ENCODE measurements at places on chromosomes 2 and 18.

GRCh38 chr18:76412010-76412817 is 82.8 kb downstream of the ZNF516 start:
- no peak for DNase-seq

DNA sequence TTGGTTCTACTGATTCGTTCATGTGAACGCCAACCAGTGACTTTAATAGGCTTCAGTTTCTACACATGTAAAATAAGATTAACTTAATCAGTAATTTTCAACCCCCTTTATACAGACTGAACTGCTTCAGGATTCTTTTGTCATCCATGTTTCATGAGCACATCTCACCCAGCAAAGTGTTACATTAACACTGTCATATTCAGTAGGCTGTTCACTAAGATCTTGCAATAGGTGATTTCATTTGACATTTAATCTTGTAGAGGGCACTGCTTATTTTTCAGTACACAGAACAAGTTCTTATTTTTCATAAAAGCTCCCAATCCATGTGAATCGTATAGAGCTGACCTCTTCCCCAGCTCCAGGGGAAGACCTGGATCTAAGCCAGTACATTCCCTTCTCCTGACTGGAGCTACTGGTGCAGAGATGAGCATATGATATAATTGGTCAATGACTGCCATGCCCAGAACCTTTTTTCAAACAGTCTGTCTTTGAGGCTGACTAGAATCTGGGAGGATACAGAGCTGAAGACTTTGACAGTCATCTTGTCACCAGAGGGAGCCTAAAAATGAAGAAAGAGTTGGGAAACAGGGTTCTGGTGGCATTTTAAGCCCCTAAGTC is 72.2 kb upstream of the CHRNA1 start:
- no peak for DNase-seq

- no peak for DNase-seq
Measured at GRCh38 chr2:38572167-38572566, 30.6 kb downstream of the HNRNPLL start.

DNA sequence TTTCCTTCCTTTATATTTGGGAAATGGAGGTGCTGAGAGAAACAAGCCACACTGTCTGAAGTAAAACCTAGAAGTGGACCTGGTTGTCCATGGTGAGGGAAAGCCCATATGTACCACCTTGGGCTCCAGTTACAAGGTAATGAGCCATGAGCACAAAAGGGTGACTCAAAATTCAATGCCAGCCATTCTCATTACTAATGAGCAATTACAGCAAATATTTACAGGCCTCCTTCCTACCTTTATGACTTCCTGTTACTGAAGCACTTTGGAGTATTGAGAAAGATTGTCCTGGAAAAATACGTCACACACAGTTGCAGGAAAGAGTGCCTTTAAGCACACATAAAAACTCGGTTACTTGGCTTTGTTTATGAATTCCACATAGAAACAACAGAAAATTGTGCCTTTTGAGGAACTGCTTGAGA is 9.1 kb downstream of the EPAS1 start:
- DNase-seq = no peak

DNA sequence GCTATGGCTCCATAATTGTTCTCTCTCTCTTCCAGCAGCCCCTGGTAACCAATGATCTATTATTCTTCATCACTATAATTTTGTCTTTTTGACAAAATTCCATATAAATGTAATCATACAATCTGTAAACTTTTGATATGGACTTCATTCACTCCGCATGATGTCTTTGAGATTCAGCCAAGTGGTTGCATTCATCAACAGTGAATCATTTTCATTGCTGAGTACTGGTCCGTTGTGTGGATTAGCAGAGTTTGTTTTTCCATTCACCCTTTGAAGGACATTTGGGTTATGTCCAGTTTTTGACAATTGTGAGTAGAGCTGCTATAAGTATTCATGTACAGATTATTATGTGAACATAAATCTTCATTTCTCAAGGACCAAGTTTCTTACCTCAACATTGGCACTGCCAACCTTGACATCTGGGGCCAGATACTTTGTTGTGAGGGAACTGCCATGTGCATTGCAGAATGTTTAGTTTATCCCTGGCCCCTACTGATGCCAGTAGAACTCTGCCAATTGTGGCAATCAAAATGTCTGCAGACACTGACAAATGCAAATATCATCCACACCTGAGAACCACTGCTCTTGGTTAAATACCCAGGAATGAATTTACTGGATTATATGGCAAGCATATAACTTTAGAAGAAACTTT is 48.4 kb upstream of the BCL2L11 start:
- no peak for DNase-seq

GRCh38 chr2:155730804-155731203 is 601.7 kb downstream of the NR4A2 start:
- no peak for DNase-seq

DNA sequence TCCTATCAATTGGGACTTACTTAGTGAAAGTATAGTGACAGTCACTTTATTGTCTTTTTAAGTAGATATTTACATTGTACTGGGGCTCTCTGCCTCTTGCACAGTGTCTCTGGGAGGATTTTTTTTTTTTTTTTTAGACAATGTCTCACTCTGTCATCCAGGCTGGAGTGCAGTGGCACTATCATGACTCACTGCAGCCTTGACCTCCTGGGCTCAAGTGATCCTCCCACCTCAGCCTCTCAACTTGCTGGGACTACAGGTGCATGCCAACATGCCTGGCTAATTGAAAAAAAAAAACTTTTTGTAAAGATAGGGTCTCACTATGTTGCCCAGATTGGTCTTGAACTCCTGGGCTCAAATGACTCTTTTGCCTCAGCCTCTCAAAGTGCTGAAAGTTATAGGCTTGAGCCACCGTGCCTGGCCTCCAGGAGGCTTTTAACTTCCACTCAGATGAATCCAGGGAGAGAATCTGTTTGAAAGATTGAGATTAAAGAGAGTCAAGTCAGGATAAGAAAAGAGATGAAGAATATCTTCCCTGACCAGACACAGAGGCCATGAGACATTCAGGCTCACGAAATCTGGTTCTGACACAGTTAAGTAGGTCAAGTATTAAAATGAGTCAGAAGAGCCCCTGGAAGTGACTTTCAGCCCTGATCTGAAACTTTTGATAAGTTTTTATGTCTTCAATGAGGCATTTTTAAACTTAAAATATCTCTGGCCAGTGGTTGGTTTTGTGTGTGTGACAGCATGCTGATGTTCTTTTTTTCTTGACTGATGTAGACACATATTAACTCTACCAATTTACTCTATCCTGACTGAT is 18.3 kb downstream of the ARHGEF33 start:
- no peak for DNase-seq

GRCh38 chr2:40244675-40245074 is 207.2 kb downstream of the SLC8A1 start:
- DNase-seq = no peak

DNA sequence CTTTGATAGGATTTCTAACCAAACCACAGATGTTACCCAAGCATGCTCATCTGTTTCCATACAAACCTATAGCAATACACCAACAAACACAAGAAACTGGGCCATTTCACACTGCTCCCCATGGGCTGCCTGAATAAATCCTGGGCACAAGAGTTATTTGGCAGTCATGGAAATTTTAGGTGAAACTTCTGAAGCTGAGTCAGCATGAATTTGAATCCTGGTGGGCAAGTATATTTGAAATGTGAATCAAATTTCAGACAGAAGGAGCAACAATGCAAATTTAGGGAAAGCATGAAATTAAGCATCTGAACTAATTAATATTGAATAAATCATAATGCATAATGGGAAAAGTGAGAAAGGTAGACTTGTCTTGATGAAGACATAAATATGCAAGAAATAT is 15.9 kb upstream of the TRIM43 start:
- no peak for DNase-seq

GRCh38 chr2:28629910-28630309 is 121.7 kb upstream of the PPP1CB start:
- no peak for DNase-seq

- DNase-seq = no peak
Measured at GRCh38 chr2:146414456-146414855, 1430.4 kb upstream of the ACVR2A start.

Data from right renal pelvis (tissue), 4 donors.